Stimulated activated CD4-positive, alpha-beta T cell treated with anti-CD3 and anti-CD28 coated beads, Interleukin-4, amount 100 ng/mL, for 48 hours (primary cell): ENCODE measurements at places on chromosomes 12 and 14.

DNA sequence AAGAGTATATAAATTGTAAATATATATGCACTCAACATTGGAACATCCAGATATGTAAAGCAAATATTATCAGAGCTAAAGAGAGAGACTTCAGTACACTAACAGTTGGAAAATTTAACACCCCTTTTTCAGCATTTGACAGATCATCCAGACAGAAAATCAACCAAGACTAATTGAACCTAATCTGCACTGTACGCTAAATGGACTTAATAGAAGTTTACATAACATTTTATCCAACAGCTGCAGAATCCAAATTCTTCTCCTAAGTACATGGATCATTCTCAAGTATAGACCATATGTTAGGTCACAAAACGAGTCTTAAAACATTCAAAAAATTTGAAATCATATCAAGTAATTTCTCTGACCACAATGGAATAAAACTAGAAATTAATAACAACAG, 229.1 kb upstream of the CLEC14A start:
- no peak for DNase-seq

DNA sequence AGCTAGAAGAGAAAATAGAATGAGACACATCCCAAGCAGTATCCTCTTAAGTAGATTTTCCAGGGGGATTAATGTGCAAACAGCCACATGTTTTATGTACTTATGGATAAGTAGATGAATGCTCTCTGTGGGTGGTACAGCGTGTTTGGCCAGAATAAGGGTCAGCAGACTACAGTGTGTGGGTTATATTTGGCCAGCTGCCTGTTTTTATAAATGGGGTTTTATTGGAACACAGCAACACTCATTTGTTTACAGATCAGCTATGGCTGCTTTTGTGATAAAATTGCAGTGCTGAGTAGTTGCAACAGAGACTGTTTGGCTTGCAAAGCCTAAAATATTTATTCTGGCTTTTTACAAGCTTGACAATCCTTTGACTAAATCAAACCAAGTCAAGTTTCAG, 780.2 kb upstream of the SEL1L start:
- DNase-seq, result no peak

DNA sequence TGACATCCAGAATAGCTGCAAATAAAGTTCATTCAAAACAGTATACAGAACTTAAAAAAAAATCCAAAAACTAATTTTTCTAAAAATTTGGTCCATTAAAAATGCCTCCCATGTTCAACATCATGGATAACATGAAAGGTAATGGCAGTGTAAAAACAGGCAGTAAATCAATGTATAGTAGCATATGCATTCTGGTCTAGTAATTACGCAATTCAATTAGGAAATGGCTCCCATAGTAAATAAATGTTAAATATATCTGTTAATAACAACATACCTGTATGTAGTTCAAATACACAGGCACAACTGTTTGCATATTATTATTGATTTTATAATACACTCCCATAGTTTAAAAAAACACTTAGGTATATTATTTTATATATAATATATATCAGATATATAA, 42.5 kb downstream of the SGPP1 start:
- no peak for DNase-seq

- DNase-seq, result no peak
These were observed 310.1 kb downstream of the SYT1 start for GRCh38 chr12:79174626-79175025.

DNA sequence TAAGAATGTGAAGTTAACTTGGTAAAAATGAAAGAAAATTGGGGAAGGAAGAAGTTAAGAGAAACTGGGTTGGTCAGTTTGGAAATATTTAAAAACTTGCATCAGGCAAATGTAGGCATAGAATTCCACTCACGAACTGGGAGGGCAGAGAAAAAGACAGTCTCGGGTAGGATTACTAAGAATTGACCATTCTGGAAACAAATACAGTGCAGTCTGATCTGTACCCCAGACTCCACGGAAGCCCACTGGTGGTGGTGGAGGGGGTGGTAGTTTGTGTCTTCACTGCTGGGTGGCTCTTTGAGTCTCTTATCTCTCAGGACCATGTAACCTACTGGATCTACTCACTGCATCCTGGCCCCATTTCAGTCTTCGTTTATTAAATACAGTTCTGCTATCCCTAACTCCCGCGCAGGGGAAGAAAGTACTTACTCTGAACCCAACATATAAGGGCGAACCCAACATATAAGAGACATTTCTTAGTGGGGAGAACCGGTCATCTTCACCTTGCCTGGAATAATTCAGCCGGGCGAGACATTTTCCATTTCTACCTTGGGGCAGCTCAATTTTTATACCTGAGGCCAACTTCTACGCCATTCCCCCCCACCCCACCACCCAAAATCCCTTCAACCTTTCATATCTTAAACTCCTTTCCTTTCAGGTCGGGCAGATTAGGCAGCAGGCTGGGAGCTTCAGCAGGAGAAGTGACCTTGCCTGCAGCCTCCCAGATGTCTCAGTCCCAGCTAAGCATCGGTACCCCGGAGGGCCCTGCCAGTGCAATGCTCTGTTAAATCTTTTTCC, 1.7 kb downstream of the SLC2A3 start:
- DNase-seq, result no peak

- DNase-seq, result no peak
These were observed 2.3 kb upstream of the OTX2 start for GRCh38 chr14:56812364-56813141.

GRCh38 chr12:11638315-11638916, 11.1 kb upstream of the ETV6 start:
- DNase-seq, result no peak

DNA sequence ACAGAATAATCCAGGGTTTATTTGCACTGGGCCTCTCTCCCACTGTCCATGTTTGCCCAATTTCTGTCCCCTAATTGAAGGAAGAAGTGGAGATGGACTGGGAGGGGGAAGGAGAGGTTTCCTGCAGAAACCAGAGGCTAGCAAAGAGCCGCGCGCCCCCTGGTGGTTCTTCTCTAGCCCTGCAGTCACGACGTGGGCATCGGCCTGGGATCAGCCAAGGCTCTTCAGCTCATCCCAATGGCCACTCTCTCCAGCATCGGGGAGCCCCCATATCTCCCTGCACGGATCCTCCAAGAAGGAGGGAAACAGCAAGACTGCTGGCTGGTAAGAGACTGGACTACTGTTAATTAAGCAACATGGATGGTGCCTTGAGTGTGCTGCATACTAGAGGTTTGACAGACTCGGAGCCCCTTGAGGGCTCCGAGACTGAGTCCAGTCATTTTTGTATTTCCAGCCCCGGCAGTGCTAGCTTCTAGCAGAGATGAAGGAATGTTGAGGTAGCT, 18.7 kb downstream of the ZBTB39 start:
- peak; percentile 70 for DNase-seq

DNA sequence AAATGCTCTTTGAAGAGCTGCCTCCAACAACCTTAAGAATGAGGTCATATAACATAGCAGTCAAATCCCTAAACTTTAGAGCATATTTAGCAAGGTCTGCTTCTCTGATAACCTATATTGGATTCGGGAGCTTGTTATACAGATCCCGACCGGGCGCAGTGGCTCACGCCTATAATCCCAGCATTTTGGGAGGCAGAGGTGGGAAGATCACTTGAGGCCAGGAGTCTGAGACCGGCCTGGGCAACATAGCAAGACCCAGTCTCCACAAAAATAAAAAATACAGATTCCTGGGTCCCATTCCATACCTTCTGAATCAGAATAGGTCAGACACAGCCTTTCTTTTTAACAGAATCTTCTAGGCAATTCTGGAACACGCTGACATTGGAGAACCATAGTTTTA, 46.7 kb downstream of the SPRING1 start:
- DNase-seq, result no peak

- DNase-seq, result no peak
These were observed 7.3 kb downstream of the PHLDA1 start for GRCh38 chr12:76024102-76024781.

DNA sequence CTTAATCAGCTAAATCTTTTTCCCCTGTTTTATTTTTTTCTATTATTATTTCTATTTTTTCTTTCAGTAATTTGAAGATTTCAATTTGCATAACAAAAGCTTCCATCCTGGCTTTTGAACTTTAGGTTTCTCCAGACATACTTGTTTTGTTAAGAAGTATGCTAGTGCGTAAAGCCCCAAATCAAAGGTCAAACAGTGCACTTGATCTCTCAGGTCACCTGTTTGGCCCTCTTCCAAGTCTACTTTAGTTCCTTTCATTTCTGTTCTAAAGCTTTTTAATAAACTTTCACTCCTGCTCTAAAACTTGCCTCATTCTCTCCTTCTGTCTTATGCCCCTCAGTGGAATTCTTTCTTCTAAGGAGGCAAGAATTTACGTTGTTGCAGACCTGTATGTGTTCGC, 54.6 kb upstream of the ATXN7L3B start:
- DNase-seq, result no peak

- DNase-seq, result no peak
These were observed 8.0 kb downstream of the SNW1 start for GRCh38 chr14:77752799-77753516.

DNA sequence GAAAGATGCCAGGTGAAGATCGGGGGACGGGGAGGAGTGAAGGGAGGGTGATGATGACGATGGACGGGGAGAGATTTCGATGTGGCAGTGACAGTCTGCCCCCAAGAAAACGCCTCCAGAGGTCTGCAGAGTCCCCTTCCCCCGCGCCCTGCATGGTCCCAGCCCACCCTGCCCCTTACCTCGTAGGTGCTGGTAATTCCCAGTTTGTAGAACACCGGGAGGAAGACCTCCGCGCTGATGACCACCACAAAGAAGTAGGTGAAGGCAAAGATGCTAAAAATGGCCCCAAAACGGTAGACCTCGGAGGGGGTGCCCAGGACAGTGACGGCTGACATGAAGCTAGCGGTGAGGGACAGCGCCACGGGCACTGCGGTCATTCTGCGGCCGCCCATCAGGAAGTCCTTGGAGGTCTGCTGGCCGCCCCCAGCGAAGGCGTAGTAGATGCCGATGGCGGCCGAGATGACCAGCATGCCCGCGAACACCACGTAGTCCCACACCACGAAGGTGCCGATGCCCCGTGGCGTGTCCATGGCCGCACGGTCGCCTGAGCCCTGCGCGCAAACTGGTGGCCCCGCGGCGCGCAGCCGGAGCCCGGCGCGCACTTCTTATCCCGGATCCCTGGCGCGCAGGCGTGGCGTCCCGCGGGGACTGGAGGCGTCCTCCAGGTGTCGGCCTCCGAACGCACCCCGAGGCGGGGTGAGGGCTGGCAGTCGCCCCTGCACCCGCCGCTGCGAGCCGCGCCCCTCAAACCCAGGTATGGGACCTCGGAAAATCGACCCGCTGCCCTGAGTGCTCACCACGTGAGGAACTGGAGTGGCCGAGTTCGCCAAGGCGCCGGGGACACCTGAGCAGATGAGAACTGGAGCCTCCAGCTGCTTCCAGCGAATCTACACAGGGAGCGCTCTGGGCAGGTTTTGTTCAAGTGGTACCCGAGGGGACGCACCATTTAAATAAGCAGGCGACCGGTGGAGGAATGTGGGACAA, at the start of gene SLC5A8:
SLC5A8 (minus strand) TSS at position 920 of the 984 bp plus-strand sequence; CDS start at position 530, 390 bp downstream.
- DNase-seq, result no peak

DNA sequence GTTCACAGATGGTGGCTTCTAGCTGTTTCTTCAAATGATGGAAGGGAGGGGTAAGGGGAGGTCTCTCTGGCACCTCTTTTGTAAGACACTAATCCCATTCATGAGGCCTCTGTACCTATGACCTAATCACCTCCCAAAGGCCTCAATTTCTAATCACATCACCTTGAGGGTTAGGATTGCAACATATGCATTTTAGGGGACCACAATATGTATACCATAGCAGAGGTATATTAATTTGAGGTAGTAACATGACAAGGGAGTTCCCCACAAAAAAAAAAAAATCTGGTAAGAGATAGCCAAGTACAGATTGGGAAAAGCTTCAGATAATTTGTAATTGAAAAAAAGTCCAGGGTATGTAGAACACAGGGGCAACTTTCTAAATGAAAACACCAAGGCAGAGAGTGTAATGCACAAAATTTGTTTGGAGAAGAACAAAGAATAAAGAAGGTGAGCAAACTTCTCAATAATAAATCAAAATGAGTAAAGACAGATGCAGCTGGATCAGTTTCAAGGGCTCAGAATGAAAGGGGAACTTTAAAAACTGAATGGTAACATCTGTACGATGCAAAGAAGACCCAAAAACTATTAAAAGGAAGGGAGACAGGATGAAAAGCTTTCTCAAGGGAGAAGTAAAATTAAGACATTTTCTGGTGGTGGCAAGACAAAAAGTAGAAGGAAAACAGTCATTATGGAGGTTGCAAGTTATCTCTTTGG, 125.5 kb upstream of the DCN start:
- DNase-seq, result no peak

GRCh38 chr12:5036031-5036430, 7.6 kb upstream of the KCNA5 start:
- DNase-seq, result no peak

- DNase-seq, result no peak
These were observed 450.5 kb upstream of the OR4E1 start for GRCh38 chr14:22124073-22124613.

DNA sequence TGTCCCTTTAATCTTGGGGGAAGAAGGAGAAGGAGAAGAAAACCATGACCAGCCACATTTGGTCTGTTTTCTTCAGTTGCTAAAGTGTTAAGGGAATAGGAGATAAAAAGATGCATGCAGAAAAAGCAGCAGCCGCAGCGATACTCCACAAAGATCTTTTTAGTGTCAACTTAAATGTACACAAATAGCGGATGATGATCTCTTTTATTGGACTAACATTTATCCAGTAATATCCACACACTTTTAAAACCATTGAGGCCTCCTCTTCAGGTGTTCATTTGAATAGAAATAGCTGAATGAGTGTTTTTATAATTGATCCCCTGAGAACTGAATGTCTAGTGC, 83.5 kb downstream of the PAPOLA start:
- no peak for DNase-seq

GRCh38 chr12:53048033-53048779, 1.7 kb upstream of the TNS2 start:
- DNase-seq, result no peak

DNA sequence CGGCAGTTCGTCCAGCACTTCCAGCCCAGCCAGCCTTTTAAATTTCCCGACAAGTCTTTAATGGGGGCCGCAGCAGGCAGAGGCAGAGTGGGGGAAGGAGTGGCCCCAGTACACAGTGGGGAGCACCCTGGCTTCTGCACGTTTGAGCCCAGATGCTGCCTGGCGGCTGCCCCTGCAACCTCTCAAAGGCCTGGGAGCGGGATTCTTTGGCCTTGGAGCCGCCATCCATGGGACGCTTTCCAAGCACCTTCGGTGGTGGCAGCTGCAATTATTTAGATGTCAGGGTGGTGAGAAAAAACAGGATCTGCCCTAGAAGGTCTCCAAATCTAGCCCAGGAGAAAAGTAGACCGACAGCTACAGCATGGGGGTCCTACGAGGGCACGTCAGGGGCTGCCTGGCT, 46.0 kb downstream of the FAM222A start:
- DNase-seq, result no peak
